T-helper 2 cell treated with Interferon-gamma antibody and Interleukin-4, amounts not matched to agents 5 μg/mL and 100 μg/mL, for 36 hours (primary cell): ENCODE measurements at places on chromosomes 6 and 20.

DNA sequence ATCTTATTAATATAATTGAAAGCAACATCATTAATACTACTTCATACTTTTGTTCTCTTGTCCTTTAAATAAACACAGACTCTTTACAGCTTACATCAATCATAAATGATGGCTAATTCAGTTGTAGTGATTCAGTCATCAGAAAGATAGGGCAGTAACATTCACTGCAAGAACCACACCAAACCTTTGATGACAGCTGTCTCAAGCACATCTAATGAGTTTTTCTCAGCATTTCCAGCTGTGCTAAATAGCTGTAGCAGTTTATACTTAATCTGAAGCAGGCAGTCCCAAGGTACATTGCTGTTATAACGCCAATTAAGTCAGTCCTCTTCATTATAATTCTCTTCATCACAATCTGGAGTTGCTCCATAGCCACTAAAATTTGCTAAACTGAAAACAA lies 45.7 kb downstream of the PREP start:
- no peak for DNase-seq

DNA sequence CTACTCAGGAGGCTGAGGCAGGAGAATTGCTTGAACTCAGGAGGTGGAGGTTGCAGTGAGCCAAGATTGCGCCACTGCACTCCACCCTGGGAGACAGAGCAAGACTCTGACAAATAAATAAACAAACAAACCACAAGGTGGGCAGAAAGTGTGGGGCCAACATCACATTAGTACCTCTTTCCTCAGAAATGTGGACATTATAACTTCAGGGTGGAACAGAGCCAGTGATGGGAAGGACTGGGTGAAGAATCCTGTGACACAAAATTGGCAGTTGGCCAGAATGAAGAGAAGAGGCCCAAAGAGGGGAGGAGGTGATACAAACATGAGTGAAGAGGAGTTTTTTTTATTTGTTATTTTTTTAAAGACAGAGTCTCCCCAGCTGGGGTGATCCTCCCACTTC lies 50.6 kb downstream of the NUP153 start:
- DNase-seq, result no peak

- DNase-seq, result no peak
Measured at GRCh38 chr20:5328268-5328667, 11.5 kb upstream of the PROKR2 start.

DNA sequence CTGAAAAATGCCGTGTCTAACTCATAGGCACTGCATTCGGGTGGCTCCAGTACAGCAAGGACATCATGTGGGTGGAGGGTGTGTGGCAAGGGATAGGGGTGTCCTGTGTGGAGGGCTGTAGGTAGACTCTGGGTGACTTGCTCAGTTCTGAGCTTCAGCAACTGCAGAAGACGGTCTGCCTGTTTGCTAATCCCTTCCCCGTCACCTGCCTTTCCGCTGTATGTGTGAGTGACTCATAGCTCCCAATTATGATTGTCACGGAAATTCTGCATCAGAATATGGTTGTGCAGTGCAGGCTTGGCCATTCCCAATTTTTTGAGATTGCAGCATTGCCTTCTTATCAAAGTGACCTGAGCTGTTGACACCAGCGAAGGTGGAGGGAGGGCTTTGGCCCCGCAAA lies 174.3 kb downstream of the CDH4 start:
- no peak for DNase-seq

- no peak for DNase-seq
Measured at GRCh38 chr6:168374051-168374502, 54.5 kb upstream of the DACT2 start.

DNA sequence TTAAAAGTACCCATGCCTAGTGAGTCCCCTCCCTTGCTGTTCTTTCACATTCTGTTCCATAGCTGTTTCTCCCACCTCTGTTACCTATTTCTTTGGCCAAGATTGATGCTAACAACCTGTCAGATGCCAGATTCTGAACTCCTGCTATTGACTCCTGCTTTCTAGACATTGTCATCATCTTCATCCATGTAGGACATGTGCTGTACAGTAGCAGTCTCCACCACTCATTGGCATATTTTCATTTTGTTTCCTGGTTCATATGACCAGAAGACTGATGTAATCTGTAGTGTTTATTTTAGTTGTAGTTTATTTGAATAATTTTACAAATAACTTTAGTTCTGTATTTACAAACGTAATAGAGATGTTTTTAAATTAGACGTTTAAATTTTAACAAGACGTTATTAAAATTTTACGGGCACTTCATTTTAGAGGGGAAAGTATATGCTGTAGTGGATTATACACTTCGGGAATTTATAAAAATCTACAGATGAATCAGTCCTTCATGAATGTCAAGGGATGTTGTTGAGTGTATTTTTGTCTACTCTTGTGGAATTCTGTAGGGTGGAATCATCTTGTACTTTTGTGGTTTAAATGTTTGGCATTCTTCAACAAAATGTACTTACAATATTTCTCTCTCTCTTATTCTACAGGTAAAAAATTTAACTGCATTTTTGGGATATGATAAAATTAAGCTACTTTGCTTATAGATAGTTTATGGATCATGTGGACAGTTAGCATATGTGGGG lies 34.1 kb downstream of the TRMT11 start:
- no peak for DNase-seq

GRCh38 chr20:36461600-36462439 lies 79.5 kb upstream of the MYL9 start:
- peak; percentile 14 for DNase-seq

- DNase-seq, result no peak
Measured at GRCh38 chr20:21767739-21768223, 62.3 kb downstream of the PAX1 start.

DNA sequence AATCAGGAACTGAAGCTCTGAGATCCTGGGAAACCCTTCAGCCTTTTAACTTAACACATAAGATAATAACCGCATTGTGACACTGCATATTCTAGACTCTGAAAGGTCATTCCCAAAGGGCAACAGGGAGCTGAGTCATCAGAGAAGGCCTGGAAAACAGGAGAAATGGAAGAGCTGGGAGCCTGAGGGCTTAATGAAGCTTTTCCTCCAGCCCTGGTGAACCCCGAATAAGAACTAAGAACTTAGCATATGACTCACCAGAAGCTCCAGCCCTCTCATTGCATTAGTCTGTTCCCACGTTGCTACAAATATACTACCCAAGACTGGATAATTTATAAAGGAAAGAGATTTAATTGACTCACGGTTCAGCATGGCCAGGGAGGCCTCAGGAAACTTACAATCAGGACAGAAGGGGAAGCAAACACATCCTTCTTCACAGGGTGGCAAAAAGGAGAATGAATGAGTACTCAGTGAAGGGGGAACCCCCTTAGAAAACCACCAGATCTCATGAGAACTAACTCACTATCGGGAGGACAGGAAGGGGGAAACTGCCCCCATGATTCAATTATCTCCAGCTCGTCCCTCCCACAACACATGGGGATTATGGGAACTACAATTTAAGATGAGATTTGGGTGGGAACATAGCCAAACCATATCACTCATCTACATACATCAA lies 648.5 kb downstream of the TFAP2A start:
- DNase-seq, result no peak

DNA sequence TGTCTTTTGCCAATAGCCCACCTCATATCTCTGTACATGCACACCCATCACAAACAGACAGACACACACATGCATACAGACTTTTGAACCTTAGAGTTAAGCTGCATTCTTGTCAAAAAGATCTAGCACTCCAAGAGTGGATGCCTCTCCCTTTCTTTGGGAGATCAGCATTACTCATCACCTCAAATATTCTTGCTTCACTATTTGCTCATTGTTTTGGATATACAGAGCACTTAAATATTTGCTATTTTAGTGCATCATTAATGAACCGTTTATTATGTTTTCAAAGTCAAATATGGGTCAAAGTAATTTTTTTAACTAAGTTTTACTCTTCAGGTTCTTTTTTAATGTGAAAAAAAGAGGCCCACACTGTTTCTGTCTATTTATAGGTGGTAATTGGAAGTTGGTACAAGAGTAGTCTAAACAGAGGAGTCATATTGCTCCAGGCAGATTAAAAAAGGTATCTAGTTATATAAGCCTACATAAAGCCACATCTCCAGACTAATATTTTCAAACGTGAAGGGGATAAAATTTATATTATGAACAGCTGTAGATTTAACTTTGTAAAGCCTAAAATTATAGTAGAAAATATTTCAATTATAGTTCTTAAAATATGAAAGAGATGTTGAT lies 102.6 kb downstream of the FLRT3 start:
- no peak for DNase-seq

GRCh38 chr6:139028658-139029469 lies at the start of gene ABRACL:
Gene ABRACL (plus strand): TSS chr6:139028745. CDS start chr6:139034161, 5,416 bp downstream.
- peak; percentile 81 for DNase-seq

DNA sequence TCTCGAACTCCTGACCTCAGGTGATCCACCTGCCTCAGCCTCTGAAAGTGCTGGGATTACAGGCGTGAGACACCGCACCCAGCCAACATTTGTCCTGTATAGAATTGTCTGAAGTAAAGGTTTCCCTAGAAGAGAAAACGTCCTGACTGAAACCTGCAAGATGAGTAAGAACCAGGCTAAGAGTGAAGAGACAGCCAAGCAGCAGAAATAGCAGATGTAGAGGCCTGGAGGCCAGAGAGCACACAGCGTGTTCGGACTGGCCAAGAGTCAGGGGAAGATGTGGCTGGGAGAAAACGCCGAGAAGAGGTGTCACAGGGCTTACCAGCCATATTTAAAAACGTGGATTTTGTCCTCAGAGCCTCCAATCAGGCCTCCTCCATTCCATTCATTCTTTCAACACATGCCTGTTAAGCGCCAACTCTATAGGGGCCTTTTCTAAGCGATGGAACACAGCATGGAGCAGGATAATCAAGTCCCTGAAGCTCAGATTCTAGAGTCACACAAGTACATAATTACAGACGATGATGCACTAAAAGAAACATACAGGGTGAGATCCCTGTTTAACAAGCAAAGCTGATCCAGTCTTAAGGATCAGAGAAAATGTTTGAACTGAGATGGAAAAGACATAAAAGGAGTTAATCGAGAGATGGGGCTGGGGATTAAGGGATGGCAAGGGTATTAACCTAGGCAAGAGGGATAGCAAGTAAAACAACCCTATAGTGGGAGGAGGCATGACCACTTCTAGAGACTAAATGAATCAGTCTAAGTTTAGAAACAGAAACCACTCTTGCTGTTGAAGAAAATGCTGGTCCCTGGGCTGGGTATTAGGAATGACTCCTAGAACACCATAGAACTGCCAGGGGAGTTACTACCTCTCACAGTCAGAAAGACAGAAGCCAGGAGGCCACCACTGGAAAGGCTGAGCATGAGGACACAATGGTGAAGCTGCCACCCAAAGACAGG lies 4.8 kb downstream of the ZCCHC3 start:
- DNase-seq, result no peak

DNA sequence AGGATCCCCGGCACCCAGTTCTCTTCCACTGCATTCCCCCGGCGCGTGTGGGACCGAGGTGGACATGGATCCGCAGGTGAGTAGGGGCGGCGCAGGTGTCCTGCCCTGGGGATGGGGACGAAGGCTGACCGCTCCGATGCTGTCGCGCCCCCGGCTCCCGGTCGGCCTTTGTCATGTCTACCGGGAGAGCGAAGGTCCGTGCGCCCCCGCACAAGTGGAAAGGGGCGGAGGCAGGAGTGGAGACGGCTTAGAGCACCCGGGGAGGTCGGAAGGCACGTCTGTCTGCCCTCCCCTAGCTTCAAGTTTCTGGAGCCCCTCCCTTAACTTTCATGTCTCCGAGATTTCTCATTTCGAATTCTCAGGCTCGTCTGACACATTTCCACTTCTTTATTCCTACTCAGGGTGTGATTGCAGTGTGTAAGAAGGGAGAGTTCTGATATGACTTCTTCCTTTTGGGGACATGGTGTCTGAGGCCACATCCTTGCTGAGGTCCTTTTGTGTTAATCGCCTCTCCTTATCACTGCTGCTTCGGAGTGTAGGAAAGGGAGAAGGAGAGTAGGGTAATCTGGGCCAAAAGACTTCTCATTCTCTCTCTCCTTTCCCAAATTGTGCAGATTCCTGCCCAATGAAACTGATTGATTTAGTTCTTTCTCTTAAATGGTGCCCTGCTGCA lies 435 bp downstream of the KIFC1 start:
- peak; percentile 66 for DNase-seq

- DNase-seq, result no peak
Measured at GRCh38 chr6:34065466-34066217, 80.2 kb downstream of the GRM4 start.

- no peak for DNase-seq
Measured at GRCh38 chr6:47335466-47335865, 25.8 kb upstream of the TNFRSF21 start.

DNA sequence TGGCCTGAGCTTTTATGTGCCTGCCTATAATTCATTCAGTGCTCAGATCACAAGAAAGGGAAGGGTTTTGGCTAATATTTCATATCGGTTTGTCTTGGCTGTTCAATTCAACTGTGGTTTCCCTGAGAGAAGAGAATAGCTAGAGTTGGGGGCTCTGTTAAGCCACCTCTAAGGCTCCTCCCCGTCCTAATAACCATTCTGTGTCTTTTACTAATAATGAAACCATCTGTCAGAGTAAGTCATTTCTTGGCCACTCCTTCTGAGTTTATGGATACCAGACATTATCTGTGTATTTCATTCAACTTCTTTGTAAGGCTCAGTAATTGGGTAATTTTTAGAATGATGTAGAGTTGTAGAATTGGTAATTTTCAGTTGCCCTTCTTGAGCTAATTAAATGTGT lies 5.2 kb downstream of the STX11 start:
- no peak for DNase-seq
